ENCODE measurements at places on chromosomes 6 and 20. TPM values are rescaled to one million over a fixed set of nuclear protein-coding genes. Genes with fewer than 3 reads are reported as not detected.

The FNDC1 gene
- not detected for total RNA-seq

The HAO1 gene
- total RNA-seq, result not detected

The TDRD6 gene
- not detected for total RNA-seq

The GRM4 gene
- total RNA-seq, result not detected

The BPIFB1 gene
- total RNA-seq, result not detected

The EBF4 gene
- not detected for total RNA-seq

The NR2E1 gene
- not detected for total RNA-seq

The TRDN gene
- total RNA-seq, result not detected

The BEND3 gene
- total RNA-seq, result 3.8 TPM

The CRIP3 gene
- total RNA-seq, result not detected

The TMEM74B gene
- total RNA-seq, result 1.1 TPM

The GHRH gene
- total RNA-seq, result not detected

The TNF gene
- 53.4 TPM for total RNA-seq

The GPSM3 gene
- 216 TPM for total RNA-seq

The C6orf141 gene
- not detected for total RNA-seq

The NOX3 gene
- total RNA-seq, result not detected

The SGK2 gene
- not detected for total RNA-seq

The CST3 gene
- total RNA-seq, result 0.50 TPM

The BTNL2 gene
- not detected for total RNA-seq

The CLDN20 gene
- total RNA-seq, result not detected
